ENCODE measurements at places on chromosomes 1 and 21.

- peak; percentile 37 for DNase-seq
These were observed 985 bp downstream of the SYT6 start for GRCh38 chr1:114152508-114153260.

GRCh38 chr21:14321042-14321441 lies 61.9 kb downstream of the HSPA13 start:
- no peak for DNase-seq

- DNase-seq: no peak
These were observed 15.4 kb upstream of the WASF2 start for GRCh38 chr1:27505420-27505680.

GRCh38 chr1:113617438-113618141 lies 141.7 kb downstream of the PHTF1 start:
- no peak for DNase-seq

- DNase-seq: peak; percentile 25
These were observed 1.4 kb upstream of the MAN1C1 start for GRCh38 chr1:25615172-25615541.

GRCh38 chr1:145757420-145757819 lies 38.1 kb downstream of the CD160 start:
- no peak for DNase-seq

DNA sequence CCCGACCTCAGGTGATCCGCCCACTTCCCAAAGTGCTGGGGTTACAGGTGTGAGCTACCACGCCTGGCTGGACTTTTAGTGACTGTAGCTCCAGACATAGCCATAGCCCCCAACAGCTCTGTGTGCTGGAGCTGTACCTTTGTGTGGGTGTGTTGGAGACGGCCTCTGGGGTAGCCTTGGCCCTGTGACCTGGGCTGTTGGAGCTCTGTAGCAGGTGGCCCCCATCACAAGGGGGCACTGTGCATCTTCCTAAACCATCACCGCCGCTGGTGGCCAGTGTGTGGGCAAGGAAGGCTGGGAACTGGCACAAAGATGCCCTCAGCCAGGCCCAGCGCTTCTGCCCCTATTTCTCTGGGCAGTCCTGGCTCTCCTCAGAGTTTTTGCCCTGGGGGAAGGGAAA lies 38.4 kb upstream of the FOXO6 start:
- peak; percentile 9 for DNase-seq

DNA sequence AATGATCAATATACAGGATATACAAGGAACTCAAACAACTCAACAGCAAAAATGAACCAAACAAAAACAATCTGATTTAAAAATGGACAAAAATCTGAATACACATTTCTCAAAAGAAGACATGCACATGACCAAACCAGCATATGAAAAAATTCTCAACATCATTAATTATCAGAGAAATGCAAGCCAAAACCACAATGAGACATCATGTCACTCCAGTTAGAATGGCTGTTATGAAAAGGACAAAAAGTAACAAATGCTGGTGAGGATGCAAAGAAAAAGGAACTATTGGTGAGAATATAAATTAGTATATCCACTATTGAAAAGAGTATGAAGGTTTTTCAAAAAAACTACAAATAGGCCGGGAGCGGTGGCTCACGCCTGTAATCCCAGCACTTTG lies 42.0 kb downstream of the FCRL3 start:
- DNase-seq: no peak

DNA sequence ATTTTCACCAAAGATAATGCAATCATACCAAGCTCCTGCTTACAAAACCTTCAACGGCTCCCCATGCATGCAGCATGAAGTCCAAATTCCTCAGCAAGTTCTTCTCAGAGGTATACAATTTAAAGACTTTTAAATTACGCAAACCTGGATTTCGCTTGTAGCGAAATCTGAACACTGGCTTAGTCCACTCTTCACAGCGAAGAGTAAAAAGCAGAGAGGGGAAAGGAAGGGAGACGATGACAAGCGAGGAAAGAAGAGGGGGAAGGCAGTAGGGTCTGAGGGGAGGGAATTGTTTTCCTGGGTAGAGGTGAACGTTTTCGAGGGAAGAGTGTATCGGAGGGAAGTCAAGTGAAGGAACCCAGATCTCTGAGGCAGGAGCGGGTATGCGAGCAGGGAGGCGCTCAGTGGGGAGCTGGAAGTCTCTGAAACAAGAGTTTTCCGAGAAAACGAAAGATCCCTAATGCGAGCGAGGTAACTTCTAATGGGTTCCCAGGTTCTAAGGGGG lies 790 bp downstream of the TESK2 start:
- no peak for DNase-seq

DNA sequence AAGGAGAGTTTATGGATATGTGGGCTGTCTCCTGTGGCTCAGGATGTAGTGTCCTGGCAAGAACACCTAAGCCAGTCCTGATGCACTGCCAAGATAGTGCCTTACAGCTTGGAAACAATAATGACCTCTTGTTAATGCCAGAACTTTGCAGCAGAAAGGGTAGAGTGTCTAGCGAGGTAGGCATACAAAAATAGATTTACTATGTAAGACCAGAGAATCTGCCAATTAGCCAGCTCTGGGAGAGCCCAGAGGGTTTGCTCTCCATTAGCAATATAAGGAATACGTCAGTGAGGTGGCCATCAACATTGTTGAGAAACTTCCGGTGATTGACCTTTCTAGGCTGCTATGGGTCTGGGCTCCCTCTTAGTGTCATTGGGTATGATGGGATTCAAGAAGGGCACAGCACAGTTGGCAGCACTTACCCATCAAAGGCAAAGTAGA lies 178.5 kb upstream of the GALNT2 start:
- DNase-seq: no peak

GRCh38 chr1:162678439-162678838 lies 46.2 kb downstream of the DDR2 start:
- peak; percentile 63 for DNase-seq

GRCh38 chr1:235513495-235514366 lies 9.5 kb upstream of the B3GALNT2 start:
- peak; percentile 79 for DNase-seq

DNA sequence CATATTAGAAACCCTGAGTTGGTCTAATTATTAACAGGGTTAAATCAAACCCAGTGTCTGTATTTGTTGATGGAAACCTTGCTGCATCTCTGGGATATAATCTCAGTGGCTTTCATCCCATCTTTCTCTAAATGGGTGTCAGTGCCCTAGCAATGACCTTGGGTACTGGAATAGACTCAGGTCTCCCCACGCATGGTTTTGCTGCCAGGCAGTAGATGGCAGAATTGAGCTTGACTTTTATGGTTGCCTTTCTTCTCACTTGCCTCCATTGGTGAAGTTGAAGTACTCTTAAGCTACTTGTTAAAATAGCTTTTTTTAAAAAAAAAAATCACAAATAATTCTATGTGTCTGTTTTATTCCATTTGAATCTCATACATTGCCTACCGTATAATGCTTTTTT lies 81.8 kb upstream of the HMCN1 start:
- no peak for DNase-seq

DNA sequence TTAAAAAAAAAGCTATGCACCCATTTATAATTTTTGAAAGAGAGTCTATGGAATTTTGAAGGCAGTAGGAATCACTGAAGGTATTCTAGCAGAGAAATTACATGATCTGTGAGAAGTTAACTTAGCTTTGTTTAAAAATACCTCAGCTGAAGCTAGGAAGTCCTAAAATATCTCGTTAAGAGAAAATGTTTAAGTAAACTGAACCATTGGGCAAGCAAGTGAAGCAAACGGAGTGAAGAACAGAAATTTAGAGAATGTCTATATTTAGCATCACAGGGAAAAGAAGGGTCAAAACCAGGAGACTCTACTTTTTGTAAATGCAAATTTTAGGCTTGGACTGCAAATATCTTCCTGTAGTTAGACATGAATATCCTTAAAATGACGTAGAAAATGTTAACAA lies 230.8 kb downstream of the HMCN1 start:
- no peak for DNase-seq

- DNase-seq: no peak
These were observed 125.7 kb upstream of the TMPRSS2 start for GRCh38 chr21:41633627-41634026.

- DNase-seq: no peak
These were observed 67.9 kb downstream of the SLC44A5 start for GRCh38 chr1:75542818-75543570.

DNA sequence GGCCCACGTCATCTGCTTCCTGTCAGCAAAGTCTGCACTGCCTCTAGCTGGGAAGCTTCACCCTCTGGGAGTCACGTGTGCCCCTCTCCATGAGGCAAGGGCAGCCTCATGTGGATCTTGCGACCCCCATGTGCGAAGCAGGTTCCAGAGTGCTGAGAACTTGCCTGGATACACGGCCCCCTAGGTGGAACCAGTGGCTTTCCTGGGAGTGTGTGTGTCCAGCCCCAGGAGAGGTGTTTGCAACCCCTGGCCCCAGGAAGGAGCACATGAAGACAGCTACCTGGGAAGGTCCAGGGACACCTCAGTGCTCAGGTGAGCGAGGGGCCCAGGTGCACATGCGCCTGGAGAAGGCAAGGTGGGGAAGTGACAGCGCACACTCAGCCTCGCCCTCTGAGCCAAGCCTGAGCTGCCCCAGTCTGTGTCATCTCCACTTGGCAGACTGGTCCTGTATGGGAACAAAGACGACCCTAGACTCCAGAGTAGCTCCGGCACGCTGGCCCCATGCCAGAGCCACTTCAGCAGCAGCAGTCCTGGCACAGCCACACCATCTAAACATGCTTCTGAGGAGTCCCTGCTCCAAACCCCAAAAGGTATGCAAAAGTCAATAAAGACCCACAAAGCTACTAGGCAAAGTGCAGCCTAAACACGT lies 8.9 kb downstream of the LSS start:
- no peak for DNase-seq

DNA sequence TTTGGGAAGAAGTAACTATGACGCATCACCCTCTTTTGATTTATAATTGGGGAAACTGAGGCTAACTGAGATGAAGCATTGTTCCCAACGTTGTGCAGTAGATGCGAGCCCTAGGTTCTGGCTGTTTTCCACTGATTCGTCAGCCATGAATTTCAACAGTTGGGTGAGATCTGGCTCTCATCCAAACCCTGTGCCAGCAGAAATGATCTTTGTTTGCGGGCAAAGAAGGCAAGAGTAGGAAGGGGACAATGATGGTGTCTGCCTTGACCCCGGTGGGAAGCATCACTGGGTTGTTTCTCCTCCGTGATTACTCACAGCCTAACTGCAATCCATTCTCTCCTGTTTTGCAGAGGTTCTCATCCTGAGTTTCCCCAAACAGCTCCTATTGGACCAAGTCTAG lies 142.3 kb downstream of the MIS18A start:
- DNase-seq: no peak

DNA sequence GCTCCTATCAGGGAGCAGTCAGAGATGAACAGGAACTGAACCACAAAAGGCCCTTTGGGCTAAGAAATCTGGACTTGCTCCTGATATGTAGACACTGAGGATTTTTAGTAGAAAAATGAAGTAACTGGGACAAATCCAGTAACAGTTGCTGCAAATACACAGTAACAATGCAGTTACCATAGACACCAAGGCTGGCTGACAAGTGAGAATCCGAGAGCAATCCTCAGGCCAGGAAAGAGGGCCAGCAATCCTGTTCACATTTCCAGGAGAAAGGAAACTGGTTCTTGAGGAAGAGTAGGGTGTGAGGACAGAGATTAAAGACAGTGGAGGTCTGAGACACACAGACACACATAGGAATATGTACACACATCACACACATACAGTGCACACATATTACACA lies 9.3 kb upstream of the LORICRIN start:
- DNase-seq: no peak

GRCh38 chr1:156749419-156750118 lies 1.9 kb downstream of the HDGF start:
- DNase-seq: no peak

GRCh38 chr1:173429471-173430402 lies 47.4 kb upstream of the PRDX6 start:
- peak; percentile 93 for DNase-seq

DNA sequence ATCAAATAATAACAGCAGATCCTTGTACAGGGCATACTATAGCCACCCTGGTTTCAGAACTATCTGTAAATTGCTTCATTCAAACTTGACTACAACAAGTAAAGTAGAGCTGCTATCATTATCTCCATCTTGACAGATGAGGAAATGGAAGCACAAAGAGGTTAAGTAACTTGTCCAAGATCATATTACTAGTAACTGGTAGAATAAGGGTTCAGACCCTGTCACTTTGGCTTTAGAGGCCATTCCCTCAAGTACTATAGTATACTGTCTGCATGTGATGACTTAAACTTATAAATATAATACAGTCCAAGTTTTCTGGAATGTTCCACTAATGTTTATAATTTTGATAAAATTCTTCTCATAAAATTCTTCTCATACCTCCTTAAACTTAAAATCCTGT lies 24.8 kb downstream of the PGM1 start:
- peak; percentile 34 for DNase-seq

- no peak for DNase-seq
These were observed 76.2 kb downstream of the MDM4 start for GRCh38 chr1:204592246-204592948.

DNA sequence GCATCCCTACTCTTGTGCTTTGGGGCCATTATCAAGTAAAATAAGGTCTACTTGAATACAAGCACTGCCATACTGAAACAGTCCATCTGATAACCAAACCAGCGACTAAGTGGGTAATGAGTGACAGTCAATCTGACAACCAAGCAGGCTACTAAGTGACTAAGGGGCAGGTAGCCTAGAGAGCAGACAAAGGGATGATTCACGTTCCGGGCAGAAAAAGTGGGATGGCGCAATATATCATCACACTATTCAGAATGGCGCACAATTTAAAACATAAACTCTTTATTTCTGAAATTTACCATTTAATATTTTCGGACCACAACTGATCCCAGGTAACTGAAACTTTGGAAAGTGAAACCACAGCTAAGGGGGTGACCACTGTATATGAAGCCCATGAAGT lies 17.7 kb downstream of the NGF start:
- no peak for DNase-seq

- no peak for DNase-seq
These were observed 3.1 kb downstream of the NUAK2 start for GRCh38 chr1:205318231-205318991.

- peak; percentile 25 for DNase-seq
These were observed 138.5 kb upstream of the TMPRSS15 start for GRCh38 chr21:18542081-18542480.
